Fibroblast of lung (primary cell): ENCODE measurements at places on chromosomes 12 and 14.

DNA sequence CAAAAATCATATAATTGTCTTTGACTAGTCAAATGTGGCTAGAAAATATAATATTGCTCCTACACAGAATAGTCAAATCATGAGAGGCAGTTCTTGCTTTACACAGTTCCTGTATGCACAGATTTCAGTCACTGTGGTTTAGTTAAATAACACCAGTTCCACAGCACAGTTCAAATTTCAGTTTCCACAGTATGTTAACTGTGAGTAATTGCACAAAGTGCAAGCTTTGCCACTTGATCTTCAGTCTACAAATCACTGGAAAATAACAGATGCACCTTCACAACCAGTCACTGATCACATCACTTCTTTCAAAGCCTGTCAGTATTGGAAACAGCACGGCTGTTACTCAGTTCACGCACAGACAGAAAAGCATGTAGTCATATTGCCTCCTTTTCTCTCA, 38.7 kb downstream of the KCNH5 start:
- DNase-seq = no peak
- no peaks in the 10 kb centered on the region for H3K27me3 ChIP-seq
- no peak overlapping the region for H3K4me3 ChIP-seq
- H3K27ac ChIP-seq = no peak overlapping the region

GRCh38 chr12:131133994-131134393, 180.3 kb downstream of the ADGRD1 start:
- no peak overlapping the region for H3K4me3 ChIP-seq
- no peaks in the 10 kb centered on the region for H3K4me1 ChIP-seq
- H3K27ac ChIP-seq = no peak overlapping the region
- DNase-seq = no peak
- H3K36me3 ChIP-seq = no peaks in the 10 kb centered on the region

DNA sequence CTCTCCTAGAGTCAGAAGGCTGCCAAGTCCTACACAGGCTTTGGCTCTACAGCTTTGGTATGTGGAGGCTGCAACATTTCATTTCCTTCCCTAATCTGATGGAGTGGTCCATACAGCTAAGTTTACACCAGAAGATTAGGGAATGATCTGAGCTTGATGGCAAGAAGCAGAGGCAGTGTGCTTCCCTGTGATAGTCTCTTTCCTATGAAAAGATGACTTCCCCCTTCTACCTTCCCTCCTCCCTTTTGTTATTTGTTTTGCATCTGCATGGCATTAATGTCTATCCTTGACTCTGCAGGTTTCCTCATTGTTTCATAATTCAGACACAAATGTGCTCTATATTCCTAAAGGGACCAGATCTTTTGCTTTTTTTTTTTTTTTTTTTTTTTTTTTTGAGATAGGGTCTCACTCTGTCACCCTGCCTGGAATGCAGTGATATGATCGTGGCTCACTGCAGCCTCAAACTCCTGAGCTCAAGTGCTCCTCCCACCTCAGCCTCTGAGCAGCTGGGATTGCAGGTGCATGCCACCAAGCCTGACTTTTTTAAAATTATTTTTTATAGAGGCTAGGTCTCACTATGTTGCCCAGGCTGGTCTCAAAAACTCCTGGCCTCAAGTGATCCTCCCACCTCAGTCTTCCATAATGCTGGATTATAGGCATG, 76.3 kb downstream of the GRIP1 start:
- DNase-seq = no peak
- no peak overlapping the region for H3K27ac ChIP-seq
- H3K36me3 ChIP-seq = no peaks in the 10 kb centered on the region
- no peak overlapping the region for H3K4me3 ChIP-seq
- H3K27me3 ChIP-seq = no peaks in the 10 kb centered on the region

GRCh38 chr12:30106204-30106965, 322.6 kb upstream of the TMTC1 start:
- no peaks in the 10 kb centered on the region for H3K4me1 ChIP-seq
- no peak overlapping the region for H3K27ac ChIP-seq
- no peaks in the 10 kb centered on the region for H3K27me3 ChIP-seq

- H3K27ac ChIP-seq = no peak overlapping the region
- no peak for DNase-seq
- H3K36me3 ChIP-seq = no peaks in the 10 kb centered on the region
- H3K4me1 ChIP-seq = no peaks in the 10 kb centered on the region
Measured at GRCh38 chr12:587132-588023, 75.9 kb downstream of the NINJ2 start.

- no peaks in the 10 kb centered on the region for H3K36me3 ChIP-seq
- no peaks in the 10 kb centered on the region for H3K27me3 ChIP-seq
- no peak for DNase-seq
- H3K27ac ChIP-seq = no peak overlapping the region
Measured at GRCh38 chr12:131159660-131160059, 206.0 kb downstream of the ADGRD1 start.
